H7 (cell line): ENCODE measurements at places on chromosomes 2 and 18. TPM values are rescaled to one million over a fixed set of nuclear protein-coding genes. Genes with fewer than 3 reads are reported as not detected.

TMBIM1 gene
- total RNA-seq, result 34.1 and 35.6 TPM in 2 replicates

EXOC6B gene
- total RNA-seq, result 20.5 and 25.3 TPM in 2 replicates

GULP1 gene
- total RNA-seq, result 49.4 and 63.8 TPM in 2 replicates

TUBA3E gene
- total RNA-seq, result not detected in 2 replicates

DNA sequence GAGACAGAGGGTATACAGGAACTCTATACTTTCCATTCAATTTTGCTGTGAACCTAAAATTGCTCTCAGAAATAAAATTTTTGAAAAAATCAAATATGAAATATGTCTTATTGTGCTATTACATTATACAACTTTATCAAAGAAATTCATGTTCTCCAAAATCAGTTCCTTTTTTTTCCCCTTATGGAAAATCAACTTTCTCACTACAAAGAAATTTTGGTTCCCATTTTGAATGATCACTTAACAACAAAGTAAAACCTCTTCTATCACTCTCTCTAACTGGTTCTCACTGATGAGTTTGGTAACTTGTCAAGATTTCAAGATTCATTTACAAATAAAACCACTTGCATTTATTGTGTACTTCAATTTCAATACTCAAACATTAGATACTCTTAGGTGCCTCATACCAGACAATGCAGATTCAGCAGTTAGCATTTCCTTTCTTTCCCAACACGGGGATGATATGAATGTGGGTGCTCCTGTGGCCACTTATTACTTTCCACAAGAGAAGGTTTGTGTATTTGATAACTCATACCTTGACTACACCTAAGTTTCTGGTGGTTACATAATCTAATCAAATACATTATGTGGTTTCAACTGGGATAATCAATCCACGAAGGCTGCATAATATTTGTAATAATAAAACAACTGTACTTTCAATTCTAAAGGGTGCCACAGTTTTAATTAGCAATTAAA is 6.4 kb downstream of the PSME4 start:
- no peak for DNase-seq

DNA sequence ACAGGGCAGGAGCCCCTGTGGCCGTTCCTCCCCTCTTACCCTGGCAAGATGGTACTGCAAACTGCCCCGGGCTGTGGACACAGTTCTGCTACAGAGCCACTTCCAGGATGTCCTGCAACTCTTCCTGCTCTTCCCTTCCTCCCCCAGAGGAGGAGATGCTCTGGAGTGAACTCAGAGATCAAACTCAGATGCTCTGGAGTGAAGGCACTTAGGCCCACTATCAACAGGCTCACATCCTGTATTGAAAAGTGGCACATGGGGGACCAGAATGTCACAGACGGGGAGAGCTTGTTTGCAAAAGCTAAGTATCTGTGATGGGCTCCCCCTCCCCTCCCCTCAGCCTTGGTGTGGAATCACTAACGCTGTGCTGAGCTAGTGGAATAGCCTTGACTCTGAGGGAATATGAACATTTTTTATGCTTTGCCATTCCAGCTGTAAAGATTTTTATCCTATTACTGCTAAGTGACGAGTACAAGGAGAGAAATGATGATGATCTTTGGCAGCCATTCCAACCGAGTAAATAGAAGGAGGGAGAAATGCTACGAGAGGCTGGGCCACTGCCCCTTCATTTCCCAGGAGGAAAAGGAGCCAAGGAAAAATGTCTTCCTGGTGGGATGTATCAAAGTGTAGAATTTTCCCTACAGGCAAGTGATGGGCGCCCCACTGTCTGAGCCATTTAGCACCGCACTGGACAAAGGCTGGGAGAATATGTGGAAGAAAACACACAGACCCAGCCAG is 152.6 kb downstream of the GALNT14 start:
- DNase-seq, result no peak

- peak; percentile 14 for DNase-seq
These were observed 253.5 kb downstream of the NCKAP5 start for GRCh38 chr2:133314795-133315194.

DNA sequence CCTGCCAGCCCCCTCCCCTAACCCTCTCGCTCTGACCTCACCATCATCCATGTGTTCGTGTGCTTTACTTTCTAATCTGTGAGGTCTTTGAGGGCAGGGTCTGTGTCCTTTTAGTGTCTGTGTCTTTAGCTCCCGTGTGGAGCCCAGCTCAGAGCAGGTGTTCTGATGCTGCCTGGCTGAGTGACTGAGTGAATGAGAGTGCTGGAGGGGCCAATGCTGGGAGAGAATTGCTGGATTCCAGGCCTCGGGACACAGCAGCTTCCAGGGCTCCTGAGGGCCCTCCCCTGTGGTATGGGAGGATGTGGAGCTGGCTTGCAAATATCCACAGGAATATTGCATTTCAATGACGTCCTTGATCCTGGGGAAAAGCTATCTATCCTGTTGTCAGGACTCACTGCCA is 160.6 kb downstream of the ANKRD30B start:
- no peak for DNase-seq

- DNase-seq, result no peak
These were observed 102.9 kb downstream of the ALPK2 start for GRCh38 chr18:58525928-58526424.

DNA sequence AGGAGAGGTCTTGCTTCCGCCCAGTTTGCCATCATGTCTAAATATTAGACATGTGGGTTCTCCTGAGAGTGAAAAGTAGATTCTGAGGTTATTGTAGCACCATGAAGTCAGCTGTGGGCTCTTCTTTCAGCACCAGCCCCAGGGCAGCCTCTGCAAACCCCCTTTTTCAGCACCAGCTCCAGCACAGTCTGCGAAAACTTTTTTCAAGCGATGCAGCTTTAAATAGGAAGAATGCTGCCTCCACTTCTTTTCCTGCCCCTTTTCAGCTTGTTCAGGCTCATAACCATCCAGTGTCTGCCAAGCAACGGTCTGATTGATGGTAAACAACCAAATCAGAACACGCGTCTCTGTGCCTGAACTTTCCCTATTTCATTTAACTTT is at the start of gene COL5A2:
COL5A2 (minus strand) TSS at position 192 of the 381 bp plus-strand sequence; CDS start at position 35, 157 bp downstream.
- DNase-seq, result no peak

DNA sequence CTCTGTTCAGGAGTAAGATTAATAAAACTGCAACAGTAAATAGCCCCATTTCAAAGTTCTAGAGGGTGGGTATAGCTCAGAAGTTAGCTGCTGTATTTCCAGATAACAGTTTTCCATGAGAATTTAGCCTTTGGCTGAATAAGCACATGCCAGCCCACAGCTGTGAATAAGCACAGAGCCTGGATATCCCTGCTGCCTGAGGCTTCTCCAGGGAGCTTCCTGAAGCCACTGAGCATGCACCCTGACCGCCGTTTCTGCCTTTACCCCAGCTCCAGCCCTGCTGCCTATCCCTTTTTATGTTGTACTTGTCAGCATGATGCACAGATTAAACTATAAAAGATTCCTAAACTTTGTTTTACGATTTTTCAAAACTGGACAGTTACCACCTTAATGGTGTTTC is 85.3 kb downstream of the FEZ2 start:
- DNase-seq, result no peak

GRCh38 chr2:172172513-172173173 is 69.9 kb upstream of the DLX2 start:
- peak; percentile 95 for DNase-seq
